SIG-M5 (cell line): ENCODE measurements at places on chromosomes 7 and 10.

- DNase-seq = no peak
Observed at GRCh38 chr10:44004913-44005787, 356.5 kb upstream of the ZNF32 start.

GRCh38 chr10:87866412-87866974, 3.1 kb downstream of the PTEN start:
- DNase-seq = no peak

GRCh38 chr7:98214811-98215321, 3.6 kb downstream of the BHLHA15 start:
- no peak for DNase-seq

- no peak for DNase-seq
Observed at GRCh38 chr7:36615852-36616540, 108.3 kb downstream of the AOAH start.

DNA sequence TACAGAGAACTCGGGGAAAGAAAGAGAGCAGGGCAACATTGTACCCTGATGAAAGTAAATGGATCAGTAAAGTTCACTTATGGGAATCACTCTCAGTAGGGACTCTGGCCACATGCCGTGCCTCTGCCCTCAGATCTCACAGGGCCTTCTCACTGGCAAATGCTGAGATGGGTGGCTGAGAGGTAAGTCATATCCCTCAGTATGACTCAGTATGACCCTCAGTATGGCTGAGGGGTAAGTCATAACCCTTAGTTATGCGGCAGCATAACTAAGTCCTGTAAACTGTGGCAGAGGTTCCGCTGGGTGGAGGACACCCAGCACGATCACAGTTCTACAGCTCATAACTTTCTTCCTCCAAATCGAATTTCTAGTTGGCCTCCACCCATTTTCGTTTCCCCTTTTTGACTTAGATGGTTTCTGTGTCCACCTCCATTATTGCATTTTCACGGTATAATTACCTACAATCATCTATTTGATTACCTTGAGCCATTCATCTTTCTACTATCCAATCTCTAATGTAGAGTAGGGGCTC, 26.5 kb upstream of the WNT16 start:
- DNase-seq = no peak

- DNase-seq = no peak
Observed at GRCh38 chr7:133601617-133602016, 348.7 kb downstream of the EXOC4 start.

GRCh38 chr10:32266979-32267378, 80.0 kb downstream of the EPC1 start:
- no peak for DNase-seq

DNA sequence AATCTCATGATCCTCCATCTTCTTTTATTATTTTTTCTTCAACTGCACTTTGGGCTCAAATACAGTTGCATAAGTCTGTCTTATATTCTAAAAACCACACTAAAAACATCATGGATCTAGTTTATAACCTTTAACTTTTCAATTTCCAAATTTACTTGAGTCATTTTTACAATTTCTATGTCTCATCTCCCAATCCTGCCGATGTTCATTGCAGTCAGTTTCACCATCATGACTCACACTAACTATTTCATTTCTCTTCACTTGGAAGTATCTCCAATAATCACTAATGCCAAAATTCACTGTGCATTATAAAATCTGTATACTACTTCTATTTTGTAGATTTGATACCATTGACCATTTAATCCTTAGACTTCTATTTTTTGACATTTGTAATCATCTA, 806.9 kb upstream of the SORCS1 start:
- DNase-seq = no peak

DNA sequence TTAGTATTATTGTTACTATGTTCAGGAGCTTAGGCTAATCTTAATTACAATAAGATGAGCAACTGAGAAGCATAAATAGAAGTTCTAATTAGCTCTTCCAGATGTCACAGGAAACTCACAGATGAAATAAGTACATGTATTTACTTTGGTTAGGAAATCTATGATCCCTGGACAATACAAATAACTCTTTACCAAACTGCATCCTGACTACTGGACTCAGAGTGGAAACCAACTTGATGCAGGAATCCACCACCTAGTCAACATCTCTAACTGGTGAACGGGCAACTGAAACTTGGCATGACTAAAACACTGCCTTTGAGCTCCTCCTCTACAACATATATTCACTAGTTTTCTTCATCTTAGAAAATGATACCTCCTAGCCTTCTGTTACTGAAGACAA, 193.2 kb downstream of the AGMO start:
- no peak for DNase-seq

DNA sequence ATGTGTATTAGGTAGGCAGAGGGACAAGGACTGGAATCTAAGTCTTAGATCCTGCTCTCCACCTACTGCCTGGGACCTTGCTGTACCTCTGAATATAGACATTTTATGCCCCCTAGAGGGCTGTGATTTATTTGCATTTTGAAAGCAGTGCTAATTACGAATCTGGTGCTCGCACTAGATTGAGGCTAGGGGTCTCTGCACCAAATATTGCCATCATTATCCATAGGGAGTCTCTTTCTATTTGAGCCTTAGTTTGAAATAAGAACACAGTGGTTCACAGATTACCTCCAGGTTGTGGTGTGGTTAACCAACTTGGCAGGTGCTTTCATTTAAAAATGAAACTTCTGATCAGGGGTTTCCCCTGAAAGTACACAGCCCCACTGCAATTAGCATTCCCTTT, 41.8 kb downstream of the CNNM1 start:
- no peak for DNase-seq

DNA sequence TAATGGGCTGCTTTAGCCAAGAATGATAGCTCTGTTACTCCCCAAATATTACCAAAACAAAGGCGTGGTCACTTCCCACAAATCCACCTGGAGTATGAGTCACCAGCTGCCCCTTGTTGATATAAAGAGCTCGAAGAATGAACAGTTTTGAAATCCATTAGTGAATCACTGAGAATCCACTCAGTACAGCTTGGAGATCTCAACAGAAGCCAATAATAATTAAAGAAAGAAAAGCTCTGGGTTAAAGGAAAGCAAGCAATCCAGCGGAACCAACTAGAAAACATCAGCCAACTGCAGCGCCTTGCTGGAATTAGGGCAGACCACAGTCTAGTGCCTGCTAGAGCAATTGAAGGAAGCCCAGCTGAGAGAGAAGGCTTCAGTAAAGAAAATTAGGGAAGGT, 576.0 kb upstream of the C7orf33 start:
- DNase-seq = no peak

DNA sequence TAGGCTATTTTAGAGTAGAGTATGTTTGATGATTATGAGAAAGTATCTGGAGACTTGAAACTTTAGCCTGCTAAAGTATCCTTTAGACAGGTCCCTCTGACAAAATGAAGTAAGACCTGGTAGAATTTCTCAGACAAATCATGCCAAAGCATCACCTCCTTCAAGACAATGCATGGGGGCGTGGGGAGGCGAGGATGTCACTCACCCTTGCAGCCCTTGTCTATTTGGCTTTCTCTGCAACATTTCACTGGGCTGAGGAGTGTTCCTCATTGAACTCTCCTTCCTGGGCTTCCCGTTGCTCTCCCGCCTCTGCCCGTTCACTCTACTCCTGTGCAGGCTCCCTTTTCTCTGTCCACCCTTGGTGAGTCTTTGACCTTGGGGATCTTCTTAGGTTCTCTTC, 98.5 kb downstream of the JAZF1 start:
- DNase-seq = no peak

GRCh38 chr10:92747600-92747999, 57.8 kb downstream of the HHEX start:
- DNase-seq = no peak

GRCh38 chr10:18400906-18401245, 250.5 kb downstream of the NSUN6 start:
- no peak for DNase-seq

DNA sequence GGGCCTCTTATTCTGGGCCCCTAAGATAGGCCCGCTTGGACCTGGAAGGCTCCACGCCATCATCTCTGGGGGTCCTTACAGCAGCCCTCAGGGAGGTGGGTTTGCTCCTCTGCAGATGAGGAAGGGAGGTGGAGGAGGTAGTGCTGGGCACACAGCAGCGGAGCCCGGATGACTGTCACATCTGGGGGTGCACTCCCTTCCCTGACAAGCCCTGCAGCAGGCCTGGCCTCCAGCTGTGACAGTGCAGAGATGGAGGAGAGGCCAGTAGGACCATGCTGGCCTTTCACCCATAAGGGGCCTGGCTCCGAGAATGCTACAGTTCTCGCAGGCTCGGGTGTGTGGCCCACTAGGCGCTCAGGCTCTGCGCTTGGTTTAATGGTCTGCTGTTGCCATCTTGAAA, 9.2 kb downstream of the GDF2 start:
- no peak for DNase-seq

DNA sequence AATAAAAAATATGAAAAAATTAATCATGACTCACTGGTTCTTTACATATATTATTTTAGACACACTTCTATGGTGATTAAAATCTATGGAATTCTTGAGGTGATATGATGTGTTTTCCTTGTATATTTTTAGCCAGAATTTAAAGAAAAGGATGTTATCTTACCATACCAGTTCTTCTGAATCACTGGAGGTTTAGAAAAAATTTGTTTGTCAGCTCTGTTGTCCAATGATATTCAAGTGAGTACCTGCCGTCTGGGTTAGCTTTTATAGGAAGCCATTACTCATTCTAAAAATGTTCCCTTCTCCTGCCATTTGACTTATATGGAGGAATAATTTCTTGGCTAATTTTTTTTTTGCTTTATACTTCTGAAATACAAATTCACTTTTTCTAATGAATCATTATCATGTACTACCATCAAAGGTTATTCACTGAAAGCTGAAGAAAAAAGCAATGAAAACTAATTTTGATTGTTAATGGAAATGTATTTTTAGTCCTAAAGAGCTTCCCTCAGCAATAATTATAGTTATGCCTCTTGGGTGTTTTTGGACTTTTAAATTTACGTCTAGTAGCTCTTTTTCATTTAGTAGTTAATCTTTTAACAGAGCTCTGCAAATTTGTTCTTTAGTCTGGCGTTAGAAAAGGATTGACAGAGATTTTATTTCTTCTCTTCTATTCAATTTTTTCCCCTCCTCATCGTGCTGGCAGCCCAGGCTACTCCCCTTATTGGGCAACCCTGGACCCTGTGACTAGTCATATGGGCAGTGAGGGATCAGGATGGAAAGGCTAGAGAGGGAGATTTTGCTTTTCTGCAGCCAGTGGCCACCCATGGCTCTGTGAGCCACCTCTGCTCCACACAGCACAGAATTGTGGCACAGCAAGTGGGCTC, 434.2 kb downstream of the LRMDA start:
- DNase-seq = no peak

GRCh38 chr7:137091396-137091795, 222.9 kb downstream of the CHRM2 start:
- no peak for DNase-seq

GRCh38 chr10:116669832-116670644, 49.3 kb downstream of the PNLIPRP2 start:
- DNase-seq = no peak

- no peak for DNase-seq
Observed at GRCh38 chr10:188546-188945, 53.3 kb downstream of the ZMYND11 start.

DNA sequence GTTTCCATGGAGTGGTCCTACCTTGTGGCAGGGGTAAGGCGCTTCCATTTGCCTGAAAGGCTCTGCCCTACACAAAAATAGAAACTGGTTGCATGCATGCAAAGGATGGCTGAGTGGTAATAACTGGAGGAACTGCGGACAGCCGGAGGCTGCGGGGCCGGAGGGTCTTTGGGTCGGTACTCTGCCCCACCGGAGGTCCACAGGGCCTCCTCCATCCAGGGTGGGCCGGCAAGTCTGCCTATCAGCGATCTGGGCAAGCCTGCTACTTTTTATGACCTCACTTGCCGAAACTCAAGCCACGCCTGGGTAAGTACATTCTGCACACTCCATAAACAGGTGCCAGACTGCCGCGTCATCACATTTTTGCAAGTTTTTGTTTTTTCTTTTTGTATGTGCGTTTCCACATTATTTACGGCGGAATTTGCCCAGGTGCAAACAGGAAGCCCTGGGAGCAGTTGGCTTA, 30.0 kb downstream of the TACC2 start:
- DNase-seq = no peak

DNA sequence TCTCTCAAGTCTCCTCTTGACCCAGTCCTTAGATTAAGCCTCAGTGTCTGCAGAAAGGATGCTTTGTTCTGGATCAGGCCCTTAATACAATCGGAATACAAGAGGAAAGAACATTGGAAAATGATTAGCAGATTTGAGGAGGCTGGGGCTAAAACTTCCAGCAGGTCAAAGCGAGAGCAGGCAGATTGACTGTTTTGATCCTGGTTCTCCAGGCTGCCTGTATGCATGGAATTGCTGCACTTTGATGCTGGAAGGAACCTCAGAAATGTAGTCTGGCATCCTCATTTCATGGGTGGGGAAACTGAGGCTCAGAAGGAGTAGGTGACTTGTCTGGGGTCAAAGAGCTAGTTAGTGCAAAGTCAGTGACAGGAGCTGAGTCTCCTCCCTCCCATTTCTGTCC, 202.8 kb downstream of the EMX2 start:
- DNase-seq = no peak

- no peak for DNase-seq
Observed at GRCh38 chr10:62305813-62306212, 37.2 kb upstream of the RTKN2 start.

DNA sequence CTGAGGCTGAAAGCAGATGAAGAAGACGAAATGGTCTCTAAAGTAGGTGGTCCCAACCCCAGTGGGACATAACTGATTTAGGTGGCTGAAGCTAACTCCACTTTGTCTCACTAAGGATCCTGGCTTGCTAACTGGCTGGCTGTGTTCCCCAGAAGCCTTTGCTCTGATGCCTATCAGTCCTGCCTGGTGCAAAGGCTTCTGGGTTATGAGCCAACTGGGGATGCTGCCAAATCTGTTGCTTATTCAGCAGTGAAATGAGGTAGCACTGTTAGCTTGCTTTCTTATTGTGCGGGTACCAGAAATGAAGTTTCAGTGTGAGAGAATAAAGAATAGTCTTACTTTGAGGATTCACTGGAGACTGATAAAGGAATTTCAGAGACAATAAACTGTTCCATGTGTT, 18.1 kb downstream of the PRKG1 start:
- no peak for DNase-seq

DNA sequence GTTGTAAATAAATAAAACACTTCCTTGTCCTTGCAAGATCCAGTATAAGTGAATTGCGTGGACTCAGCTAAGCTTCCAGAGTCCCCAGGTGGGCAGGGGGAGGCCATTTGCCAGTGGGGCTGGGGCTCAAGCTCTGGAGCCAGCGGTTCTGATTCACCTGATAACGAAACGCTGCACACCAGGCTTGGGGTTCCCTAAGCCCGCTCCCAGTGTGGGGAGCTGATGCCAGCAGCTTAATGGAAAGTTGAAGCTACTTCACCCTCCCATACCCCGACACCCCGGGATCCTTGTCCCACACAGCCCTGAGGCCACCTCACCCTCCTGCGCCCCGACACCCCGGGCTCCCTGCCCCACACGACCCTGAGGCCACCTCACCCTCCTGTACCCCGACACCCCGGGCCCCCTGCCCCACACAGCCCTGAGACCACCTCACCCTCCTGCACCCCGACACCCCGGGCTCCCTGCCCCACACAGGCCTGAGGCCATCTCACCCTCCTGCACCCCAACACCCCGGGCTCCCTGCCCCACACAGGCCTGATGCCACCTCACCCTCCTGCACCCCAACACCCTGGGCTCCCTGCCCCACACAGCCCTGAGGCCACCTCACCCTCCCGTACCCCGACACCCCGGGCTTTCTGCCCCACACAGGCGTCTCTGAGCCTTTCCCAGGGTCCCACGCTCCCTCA, 30.8 kb downstream of the FKBP6 start:
- DNase-seq = no peak
